Choroid plexus epithelial cell (primary cell): ENCODE measurements at places on chromosomes 6 and 20.

GRCh38 chr6:10014557-10014956, 400.3 kb downstream of the TFAP2A start:
- no peak for DNase-seq

GRCh38 chr6:1453024-1453423, 63.6 kb downstream of the FOXF2 start:
- no peak for DNase-seq

GRCh38 chr20:17859002-17859615, 109.5 kb downstream of the SNX5 start:
- DNase-seq: no peak

GRCh38 chr6:122400462-122401089, 1.1 kb downstream of the HSF2 start:
- DNase-seq: no peak

DNA sequence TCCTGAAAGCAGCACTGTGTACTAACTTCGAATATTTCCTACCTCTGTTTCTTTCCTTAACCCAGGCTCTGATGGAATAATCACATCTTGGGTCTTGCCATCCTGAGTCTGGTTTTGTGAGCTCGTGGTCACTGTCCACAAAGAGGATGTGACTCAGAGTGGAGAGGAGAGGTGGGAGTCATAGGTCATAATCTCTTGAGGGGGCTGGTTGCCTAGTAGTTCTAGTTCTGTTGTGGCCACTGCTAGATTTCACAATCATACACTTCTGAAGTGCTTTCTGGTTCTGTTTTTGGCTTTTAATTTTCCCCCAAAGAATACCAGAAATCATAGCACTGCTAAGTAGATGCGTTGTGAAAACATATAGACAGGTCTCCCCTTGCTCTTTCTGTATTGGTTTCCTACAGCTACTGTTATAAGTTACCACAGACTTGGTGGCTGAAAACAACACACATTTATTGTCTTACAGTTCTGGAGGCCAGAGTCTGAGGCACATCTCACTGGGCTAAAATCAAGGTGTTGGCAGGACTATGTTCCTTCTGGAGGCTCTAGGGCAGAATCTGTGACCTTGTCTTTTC, 102.8 kb downstream of the NRSN1 start:
- peak; percentile 89 for DNase-seq

DNA sequence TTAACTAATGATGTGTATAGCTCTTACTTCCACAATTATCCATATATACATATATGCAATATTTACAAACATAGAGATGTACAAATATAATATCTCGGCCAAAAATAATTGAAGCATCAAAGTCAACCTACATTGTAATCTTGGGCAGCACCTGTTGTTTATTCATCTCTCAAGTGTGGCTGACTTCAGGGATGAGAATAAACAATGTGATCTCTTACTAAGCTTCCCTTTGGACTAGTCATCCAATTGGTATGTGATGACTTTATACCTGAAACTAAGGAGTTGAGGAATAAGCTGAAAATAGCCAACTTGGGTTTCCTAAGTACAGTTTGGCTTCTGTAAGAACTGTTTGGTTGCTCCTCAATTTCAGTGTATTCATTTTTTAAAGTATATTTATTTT, 256.6 kb downstream of the KHDC1L start:
- DNase-seq: no peak

DNA sequence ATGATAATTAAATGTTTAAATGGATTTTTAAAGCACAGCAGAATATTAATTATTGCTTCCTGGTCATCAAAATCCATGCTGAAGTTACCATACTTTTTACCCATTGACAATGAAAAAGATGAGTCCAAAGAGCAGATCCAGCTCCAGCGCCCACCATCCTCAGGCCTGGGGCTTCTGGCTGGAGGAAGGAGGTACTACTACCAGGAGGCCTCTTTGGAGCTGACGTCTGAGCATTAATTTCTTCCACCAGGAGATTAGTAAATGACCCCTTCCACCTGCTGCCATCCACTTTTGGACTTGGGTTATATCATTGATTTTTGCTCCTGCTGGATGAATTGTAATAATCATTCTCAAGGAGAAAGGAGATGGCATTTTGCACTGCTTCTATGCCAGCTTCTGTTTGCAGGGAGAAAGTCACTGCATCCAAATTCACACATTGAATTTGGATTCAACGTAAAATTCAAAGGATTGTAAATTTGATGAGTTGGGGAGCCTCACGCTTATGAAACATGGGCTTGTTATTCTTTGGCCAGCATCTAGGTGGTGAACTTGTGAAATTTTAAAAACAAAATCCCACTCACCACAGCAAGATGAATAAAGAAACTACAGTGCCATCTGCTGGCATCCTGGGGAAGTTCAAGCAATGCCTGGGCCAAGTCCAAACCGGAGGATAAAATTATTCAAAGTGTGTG, 121.8 kb downstream of the SASH1 start:
- peak; percentile 87 for DNase-seq

GRCh38 chr6:26175428-26176181, 88.4 kb downstream of the HFE start:
- DNase-seq: peak; percentile 87

DNA sequence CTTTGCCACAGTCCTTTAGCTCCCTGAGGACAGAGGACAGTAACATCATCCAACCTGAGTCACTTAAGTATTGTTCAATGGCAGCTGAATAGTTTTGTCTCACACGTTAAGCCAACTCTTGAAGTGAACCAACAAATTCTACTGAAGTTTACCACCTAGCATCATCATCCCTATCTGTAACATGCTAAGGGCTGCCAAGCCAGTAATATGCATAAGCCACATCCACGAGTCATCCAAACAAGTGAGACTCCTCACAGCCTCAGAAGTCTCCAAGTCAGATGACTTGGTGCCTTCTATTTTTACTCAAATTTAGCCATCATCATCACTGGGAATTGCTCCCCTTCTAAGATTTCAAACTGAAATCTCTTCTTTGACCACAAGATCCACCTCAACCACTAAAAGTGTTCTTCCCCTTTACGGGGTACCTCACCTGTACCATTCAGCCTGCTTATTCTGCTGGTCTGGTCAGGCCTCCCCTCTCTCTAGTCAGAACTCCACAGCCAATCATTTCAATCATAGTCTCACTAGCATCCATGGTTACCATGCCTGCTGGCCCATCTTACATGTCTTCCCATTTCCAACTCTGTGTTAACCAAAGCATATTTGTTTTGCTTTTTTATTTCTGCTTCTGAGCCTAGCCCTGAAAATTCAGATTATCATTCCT, 73.7 kb downstream of the DTNBP1 start:
- peak; percentile 58 for DNase-seq

GRCh38 chr6:142850679-142851423, 94.1 kb downstream of the HIVEP2 start:
- peak; percentile 69 for DNase-seq

DNA sequence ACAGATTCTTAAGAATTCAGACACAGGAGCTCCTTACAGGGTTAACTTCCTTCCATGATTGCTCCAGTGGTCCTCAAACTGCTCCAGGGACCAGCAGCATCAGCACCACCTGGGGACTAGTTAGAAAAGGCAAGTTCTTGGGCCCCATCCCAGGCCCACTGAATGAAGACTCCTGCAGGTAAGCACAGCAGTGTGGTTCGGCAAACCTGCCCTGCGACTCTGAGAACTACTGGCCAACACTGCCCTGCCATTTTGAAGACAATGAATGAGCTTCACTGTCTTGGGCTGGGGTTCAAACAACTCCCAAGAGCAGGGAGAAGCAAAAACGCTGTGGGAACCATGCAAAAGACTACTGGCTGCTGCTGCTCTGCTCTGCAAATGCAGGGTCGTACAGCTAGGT, 39.4 kb downstream of the SLC22A23 start:
- no peak for DNase-seq

DNA sequence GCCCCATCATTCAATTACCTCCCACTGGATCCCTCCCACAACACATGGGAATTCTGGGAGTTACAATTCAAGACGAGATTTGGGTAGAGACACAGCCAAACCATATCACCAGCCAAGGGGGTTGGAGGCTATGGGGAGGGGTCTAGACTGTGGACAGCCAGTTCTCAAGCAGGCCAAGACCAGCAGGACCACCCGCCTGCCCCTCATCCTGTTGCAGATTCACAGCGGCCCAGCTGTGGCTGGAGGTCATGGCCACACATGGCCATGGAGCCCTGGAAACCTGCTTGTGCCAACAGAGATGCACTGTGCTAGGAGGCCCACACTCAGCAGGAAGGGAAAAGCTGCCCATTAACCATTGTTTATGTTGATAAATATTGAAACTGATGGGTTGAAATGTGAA, 240.5 kb downstream of the TTLL2 start:
- no peak for DNase-seq

- peak; percentile 41 for DNase-seq
Observed at GRCh38 chr20:39019805-39020325, 57.7 kb downstream of the DHX35 start.

DNA sequence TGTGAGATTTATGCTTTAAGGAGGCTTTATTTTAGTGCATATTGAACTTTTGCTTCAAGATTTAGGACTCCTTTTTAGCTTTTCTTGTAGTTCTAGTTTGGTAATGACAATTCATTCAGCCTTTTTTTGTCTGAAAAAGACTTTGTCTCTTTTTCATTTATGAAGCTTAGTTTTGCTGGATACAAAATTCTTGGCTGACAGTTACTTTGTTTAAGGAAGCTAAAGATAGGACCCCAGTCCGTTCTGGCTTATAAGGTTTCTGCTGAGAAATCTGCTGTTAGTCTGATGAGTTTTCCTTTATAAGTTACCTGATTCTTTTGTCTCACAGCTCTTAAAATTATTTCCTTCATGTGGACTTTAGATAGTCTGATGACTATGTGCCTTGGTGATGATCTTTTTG, 142.8 kb upstream of the B3GAT2 start:
- DNase-seq: no peak

DNA sequence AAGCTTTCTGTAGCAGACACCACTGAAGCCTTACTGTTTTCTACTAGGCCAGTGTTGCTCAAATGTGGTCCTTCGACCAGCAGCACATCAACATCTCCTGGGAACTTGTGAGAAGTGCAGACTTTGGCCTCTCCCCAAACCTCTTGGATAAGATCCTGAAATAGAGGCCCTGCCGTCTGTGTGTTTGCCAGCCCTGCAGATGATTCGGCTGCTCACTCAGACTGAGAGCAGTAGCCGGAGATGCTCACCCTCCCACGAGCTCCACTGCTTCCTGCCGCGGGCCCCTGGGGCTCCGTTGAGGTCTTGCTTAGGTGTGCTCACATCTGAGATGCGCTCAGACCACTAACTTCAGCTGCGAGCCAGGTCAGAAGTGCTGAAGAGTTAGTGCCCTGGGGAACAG, 129.5 kb upstream of the SSTR4 start:
- DNase-seq: peak; percentile 63
